Hepatocyte (in vitro differentiated cells): ENCODE measurements at places on chromosomes 12 and 14.

DNA sequence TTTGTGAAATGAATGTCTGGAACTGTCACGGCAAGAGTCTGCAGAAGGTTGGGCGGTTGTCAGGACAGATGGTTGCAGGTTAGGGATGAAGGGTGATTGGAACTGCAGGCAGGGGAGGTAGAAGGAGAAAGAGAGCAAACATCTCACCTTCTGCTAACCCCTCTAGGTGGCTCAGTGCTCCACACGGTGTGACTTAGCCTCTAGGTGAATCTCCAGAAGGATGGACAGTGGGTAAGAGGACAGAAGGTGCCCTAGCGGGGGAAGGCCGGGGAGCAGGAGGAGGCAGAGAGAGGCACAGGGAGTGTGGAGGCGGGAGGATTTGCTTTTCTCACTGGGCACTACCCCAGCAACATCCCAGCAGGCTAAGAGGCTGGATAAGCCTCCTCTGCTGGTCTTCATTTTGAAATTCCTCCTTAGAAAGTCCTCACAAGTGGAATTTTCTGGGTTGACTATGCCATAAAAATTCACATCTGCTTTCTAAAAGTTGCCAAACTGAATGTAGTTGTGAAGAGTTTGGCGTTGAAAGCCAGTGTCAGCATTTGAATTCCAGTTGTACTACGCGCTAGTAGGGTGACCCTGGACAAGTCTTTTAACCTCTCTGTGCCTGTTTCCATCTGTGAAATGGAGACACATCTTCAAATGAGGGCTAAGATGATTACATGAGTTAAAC is 10.7 kb upstream of the GPR68 start:
- H3K27me3 ChIP-seq: peaks cover 15% of the 10 kb centered on the region
- no peak overlapping the region for H3K4me3 ChIP-seq
- peaks cover 7% of the 10 kb centered on the region for H3K4me1 ChIP-seq
- DNase-seq: no peak
- no peak overlapping the region for H3K27ac ChIP-seq

DNA sequence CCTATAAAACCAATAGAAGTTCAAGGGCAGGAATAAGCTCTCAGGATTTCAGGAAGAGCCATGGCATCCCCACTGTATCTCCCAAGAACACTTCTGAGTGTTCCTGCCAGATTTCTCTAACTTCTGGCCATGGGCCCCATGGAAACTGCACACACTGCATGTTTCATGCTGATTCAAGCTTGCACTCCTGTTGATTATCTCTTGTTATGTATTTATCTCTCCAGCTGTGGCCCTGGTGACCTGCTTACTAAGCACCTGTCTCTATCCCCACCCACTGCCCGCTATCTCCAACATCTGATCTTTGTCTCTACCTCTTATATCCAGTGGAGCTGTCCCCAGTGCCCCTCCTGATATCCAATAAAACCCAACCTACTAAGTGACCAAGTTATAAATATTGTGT is 285.3 kb downstream of the PDZRN4 start:
- no peaks in the 10 kb centered on the region for H3K27me3 ChIP-seq
- H3K27ac ChIP-seq: no peak overlapping the region
- DNase-seq: peak; percentile 5
- no peak overlapping the region for H3K4me3 ChIP-seq
- no peaks in the 10 kb centered on the region for H3K4me1 ChIP-seq

DNA sequence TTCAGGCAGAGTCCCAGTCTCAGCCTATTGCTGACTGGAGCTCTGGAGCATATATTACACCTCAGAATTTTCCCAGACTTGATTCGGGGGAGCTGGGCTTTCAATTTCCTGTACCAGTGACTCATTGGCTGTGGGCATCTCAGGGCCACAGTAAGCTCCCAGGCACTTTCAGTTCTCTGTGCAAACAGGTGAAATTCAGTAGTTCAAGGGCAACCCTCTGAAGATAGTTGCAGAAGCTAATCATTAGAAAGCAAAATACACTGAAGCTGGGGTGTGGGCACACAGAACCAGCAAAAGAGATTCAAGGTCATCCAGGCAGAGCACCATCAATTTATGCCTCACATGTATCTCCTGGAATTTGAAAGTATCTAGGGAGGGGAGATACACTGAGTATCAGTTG is 8.1 kb upstream of the NIN start:
- no peak overlapping the region for H3K27ac ChIP-seq
- no peak overlapping the region for H3K4me3 ChIP-seq
- peaks cover 57% of the 10 kb centered on the region for H3K27me3 ChIP-seq

- H3K4me1 ChIP-seq: no peaks in the 10 kb centered on the region
- no peak overlapping the region for H3K27ac ChIP-seq
- no peak for DNase-seq
Observed at GRCh38 chr14:95739356-95739755, 25.4 kb upstream of the TCL1A start.

- no peak overlapping the region for H3K27ac ChIP-seq
- no peak overlapping the region for H3K4me3 ChIP-seq
- H3K27me3 ChIP-seq: peaks cover 6% of the 10 kb centered on the region
- H3K4me1 ChIP-seq: no peaks in the 10 kb centered on the region
- no peak for DNase-seq
Observed at GRCh38 chr12:132342251-132343227, 13.2 kb upstream of the GALNT9 start.

GRCh38 chr12:116037941-116038837 is 239.3 kb downstream of the MED13L start:
- no peak overlapping the region for H3K4me3 ChIP-seq
- no peaks in the 10 kb centered on the region for H3K36me3 ChIP-seq
- DNase-seq: peak; percentile 4
- H3K4me1 ChIP-seq: no peaks in the 10 kb centered on the region
- peak overlapping the region; percentile 5 for H3K27ac ChIP-seq
- H3K27me3 ChIP-seq: no peaks in the 10 kb centered on the region

GRCh38 chr14:47153746-47154145 is 502.2 kb upstream of the RPL10L start:
- no peak overlapping the region for H3K4me3 ChIP-seq
- H3K4me1 ChIP-seq: no peaks in the 10 kb centered on the region
- DNase-seq: no peak
- H3K27me3 ChIP-seq: no peaks in the 10 kb centered on the region
